ENCODE measurements at places on chromosomes 4 and X.

- DNase-seq = no peak
Measured at GRCh38 chr4:20049889-20050288, 201.8 kb upstream of the SLIT2 start.

DNA sequence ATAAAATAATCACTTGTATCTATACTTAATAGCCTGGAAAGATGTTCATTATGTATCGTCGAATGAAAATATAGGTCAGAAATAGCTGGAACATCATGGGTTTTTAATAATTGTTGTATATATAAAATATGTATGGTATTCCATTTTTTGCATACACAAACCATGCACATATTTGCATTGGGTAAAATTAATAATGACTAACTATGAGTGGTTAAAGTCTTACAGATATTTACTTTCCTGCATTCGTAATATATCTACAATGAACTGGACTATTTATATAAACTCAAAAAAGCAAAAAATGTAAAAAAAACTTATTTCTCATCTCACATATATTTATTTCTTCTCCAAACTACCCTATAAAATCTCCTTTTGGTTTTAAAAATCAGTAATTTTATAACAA lies 46.0 kb downstream of the CYLC1 start:
- no peak for DNase-seq

DNA sequence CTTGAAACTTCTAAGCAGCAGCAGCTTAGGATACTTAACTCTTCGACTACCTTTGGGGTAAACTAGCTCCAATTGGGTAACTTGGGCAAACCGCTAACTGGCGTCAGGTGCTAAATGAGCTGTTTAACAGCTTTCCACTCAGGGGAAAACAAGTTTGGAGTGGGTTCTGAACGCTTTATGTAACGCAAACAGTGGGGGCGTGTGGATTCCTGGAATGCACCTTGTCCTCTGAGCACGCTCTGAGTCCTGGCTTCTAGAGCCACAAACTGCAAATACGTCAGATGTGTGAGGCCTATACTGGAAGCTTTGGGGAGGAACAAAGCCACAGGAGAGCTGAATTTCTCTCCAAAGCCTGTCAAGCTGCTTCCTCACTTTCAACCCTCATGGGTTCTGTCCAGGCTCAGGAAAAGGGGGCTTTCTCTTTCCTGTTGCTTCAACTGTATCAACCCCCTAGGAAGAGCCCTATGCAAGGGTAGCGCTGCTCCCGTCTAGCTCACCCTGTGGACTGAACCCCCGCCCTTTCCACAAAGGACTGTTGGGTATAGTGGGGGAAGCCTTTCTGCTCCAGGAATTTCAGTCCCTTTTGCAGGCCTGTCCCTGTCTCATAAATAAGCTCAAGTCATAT lies 4.5 kb upstream of the WDR1 start:
- no peak for DNase-seq

DNA sequence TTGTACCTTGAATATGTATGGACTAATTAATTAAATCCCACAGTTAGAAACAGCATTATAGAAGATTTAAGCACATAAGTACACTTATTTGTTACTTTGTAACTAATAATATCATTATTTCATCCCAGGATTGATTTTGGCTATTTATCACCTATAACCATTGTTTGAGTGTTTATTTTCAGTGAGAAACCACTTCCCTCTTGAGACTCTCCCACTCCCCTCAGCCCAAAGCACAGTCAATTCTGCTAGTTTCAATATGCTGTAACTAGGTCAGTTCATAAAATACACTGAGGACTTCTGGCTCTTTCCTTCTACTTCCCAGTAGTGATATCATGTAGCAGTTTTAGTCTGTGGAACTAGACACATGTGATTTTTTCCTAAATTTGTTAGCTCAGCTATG lies 16.3 kb downstream of the OFD1 start:
- no peak for DNase-seq

GRCh38 chr4:168795346-168795745 lies 214.7 kb downstream of the CBR4 start:
- no peak for DNase-seq

GRCh38 chr4:106422766-106423165 lies 54.2 kb upstream of the GIMD1 start:
- DNase-seq = no peak

- DNase-seq = no peak
Measured at GRCh38 chr4:1516261-1516660, 110.0 kb upstream of the NKX1-1 start.
